ENCODE measurements at places on chromosomes 1 and 21.

GRCh38 chr1:193524616-193525015, 338.2 kb upstream of the B3GALT2 start:
- no peak for DNase-seq

DNA sequence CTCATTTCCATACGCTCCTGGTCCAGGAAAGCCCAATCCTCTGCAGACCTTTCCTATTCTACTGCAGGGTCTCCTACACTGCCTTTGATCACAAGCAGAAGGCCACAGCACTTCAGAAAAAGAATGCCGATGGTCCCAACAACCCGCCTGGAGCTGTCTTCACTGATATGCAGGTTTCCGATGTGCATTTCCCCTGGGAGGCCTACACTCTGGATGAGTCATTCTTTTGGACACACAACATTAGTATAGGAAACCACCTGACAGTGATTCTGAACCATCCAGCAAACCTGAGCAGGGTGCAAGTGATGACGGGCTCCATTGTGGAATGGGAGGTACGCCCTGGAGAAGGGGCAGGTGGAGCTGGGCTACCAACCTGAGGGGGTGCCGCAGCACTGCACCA, 15.0 kb downstream of the PCAT6 start:
- no peak for DNase-seq

DNA sequence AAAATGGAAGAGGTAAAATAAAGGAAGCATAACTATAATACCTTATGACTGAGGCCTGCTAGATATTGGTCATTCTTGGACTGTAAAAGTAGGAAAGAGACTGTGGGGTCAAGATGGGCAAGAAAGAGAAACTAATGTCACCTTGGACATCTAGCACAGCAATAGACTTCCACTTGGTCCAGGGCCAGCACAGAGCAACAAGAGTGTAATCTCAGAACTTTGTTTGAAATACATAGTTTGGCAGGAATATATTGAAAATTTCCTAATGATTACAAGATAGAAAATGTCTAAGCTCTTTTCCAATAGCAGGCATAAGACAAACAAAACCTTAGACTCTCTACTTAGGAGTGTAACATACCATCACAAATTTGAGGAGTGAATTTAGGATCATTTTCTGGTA, 4.6 kb downstream of the LRRC8C start:
- DNase-seq: no peak

GRCh38 chr1:246036175-246036574, 470.9 kb downstream of the SMYD3 start:
- no peak for DNase-seq

GRCh38 chr1:17207046-17207445, 2.1 kb downstream of the PADI1 start:
- DNase-seq: no peak

GRCh38 chr1:17984583-17984982, 123.0 kb upstream of the IGSF21 start:
- no peak for DNase-seq
